Esophagus squamous epithelium (tissue), 5 donors: ENCODE measurements at places on chromosomes 11 and 22.

- DNase-seq = no peak
Measured at GRCh38 chr11:64688534-64688982, 34.4 kb downstream of the NRXN2 start.

DNA sequence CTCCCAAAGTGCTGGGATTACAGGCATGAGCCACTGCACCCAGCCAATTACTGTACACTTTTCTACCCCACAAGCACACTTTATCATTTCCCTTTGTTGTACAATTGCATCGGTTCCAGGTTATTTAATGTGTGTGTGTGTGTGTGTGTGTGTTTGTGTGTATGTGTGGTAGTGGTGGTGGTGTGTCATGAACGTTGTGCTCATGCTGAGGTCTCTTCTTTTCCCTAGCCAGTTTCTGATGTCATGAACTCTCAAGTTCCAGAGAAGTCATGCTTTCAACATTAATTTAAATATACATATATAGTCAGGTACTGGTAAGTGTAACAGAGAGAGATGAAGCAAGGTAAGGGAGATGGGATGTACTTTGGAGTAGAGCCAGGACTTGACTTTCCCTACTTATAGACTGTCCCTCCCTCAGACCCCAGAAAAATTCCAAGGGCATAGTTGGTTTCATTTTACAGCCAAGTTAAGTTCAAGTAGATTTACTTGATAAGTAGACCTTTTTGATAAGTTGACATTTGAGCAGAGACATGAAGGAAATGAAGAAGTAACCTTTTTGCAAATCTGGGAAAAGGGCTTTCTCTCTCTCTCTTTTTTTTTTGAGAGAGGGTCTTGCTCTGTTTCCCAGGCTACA is 42.7 kb downstream of the WEE1 start:
- no peak for DNase-seq

- no peak for DNase-seq
Measured at GRCh38 chr22:20486229-20486628, 9.4 kb downstream of the KLHL22 start.

DNA sequence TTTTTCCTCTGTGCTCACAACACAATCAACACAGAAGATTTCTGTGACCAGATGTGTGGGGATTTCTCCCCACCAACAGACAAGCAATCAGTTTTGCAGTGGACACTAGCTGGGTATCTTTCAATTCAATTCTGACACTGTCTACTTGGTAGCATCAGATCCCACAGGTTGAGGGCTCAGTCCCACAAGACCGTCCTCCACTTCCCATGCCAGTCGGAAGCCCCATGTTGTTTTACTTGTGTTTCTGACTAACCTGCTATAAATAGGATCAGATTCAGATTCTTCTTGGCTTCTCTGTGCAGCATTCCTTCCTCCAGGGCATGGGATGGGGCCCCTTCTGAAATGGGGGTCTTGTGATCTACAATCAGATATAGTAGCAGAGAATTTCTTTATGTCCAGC is 19.6 kb downstream of the ACER3 start:
- DNase-seq = no peak

GRCh38 chr11:35735903-35736302 is 73.3 kb downstream of the TRIM44 start:
- no peak for DNase-seq

DNA sequence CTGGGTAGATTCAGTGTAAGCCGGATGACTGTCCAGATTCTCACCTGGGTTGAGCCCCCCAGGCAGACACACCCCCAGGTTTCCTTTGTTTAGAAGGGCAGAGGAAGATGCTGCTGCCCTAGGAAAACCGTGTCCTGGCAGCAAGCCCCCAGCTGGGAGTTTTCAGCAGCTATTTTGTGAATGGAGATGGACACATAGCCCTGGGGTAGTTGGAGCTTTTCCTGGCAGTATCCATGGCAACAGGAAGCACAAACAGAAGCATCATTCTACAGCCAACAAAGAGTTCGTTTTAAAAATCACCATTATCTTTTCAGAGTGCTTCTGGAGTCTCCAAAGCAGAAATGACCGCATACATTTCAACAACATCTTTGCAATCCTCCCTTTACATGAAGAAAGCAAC is 245.5 kb downstream of the BRD1 start:
- no peak for DNase-seq

GRCh38 chr11:27075655-27076054 is 35.0 kb downstream of the BBOX1 start:
- no peak for DNase-seq

- no peak for DNase-seq
Measured at GRCh38 chr11:130674686-130675308, 226.4 kb downstream of the ADAMTS15 start.
